ENCODE measurements at places on chromosomes 3 and 15.
A peak's percentile ranks its signal among the peaks of the same experiment; 100 is the strongest.

DNA sequence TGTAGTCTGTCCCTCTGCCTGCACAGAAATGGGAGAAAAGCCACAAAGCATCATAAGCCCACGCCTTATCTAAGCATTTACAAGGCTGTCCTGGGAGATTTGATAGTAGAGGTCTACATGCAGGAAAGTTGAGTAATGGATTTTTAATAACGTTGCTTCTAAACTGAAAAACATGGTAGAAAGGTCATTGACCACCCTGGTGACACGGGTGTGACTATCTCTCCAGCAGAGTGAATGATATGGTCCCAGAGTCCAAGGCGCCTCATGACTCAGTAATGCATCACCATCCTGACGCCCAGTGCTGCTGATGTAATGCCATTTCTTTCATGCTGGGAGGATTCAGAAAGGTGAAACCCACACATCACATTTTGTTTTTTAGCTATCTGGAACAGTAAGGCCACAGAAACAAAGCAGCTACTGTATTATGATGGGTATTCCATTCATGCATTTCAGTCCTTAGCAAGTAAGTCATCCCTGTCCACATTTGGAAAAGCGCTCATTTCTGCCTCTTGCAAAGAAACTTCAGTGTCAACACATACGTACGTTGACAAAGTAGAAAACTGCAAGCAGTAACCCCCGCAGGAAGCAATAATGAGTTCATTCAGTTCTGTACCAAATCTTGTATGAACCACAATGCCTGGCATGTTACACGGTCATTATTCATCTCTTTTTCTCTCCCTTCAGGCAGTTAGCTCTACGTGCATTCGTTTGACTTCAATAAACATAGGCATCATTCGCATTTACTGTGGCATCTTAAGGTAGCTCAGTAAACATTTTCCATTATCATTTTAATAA, 483.5 kb downstream of the GABRG3 start:
- H3K4me3 ChIP-seq = no peak overlapping the region
- H3K27ac ChIP-seq = no peak overlapping the region
- DNase-seq = no peak
- H3K27me3 ChIP-seq = no peaks in the 10 kb centered on the region
- no peaks in the 10 kb centered on the region for H3K4me1 ChIP-seq

DNA sequence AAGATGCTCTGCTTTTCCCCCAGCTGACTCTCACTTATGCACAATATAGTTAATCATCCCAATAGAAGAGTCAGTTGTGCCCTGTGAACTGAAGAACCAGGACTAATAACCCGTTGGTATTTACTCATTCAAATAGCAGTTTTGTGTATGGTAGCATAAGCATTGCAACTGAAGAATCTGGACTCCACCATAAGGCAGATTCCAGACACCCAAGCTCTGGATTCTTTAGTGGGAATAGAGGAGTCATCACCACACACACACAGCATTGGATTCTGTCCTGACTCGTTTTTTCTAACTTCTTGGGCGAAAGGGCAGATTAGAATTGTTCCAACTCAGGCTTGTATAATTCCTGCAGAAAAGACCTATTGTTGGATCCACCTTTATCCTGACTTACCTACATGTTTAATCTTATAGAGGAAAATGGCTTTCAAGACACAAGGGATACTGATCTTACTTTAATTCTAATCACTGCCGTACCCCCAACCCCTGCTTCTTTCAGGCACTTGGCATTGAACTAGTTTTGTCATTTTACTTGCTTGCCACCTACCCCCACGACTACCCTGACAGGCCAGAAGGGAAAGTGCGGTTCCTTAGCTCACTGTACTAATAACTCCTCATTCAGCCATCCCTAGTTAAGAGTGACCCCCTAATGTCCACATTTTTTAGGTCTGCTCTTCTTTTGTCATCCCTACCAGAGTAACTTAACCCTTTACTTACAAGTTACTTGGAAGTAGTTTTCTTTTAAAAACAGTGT, 42.3 kb downstream of the NKIRAS1 start:
- no peaks in the 10 kb centered on the region for H3K27me3 ChIP-seq
- no peaks in the 10 kb centered on the region for H3K36me3 ChIP-seq
- no peak overlapping the region for H3K4me3 ChIP-seq
- DNase-seq = no peak
- H3K4me1 ChIP-seq = no peaks in the 10 kb centered on the region

DNA sequence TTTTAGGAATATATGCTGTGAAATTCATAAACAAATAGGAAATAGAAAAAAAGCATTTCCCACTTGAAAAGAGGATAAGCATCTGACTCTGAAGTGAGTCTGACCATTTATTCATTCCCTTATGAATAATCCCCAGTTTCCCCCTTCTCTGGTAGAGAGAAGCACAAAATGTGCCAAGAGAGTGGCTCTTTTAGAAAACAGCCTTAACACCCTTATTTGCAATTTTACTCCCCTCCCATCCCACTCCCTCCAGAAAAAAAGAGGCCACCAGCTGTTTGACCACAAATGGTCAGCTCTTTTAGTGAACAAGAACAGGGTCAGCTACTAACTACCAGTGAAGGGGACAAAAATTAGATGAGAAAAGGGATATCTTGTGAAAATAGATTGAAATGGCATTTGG, 184.5 kb upstream of the ADAMTS9 start:
- H3K27ac ChIP-seq = no peak overlapping the region
- H3K4me1 ChIP-seq = no peaks in the 10 kb centered on the region
- no peak overlapping the region for H3K4me3 ChIP-seq
- H3K36me3 ChIP-seq = no peaks in the 10 kb centered on the region
- 0 out of 2 replicates have a peak, but pooled peaks cover 7% of the 10 kb centered on the region for H3K27me3 ChIP-seq
- no peak for DNase-seq

GRCh38 chr15:50183112-50183794, 1.3 kb downstream of the SLC27A2 start:
- H3K4me1 ChIP-seq = peaks cover 9% of the 10 kb centered on the region
- H3K27ac ChIP-seq = no peak overlapping the region
- H3K36me3 ChIP-seq = no peaks in the 10 kb centered on the region

DNA sequence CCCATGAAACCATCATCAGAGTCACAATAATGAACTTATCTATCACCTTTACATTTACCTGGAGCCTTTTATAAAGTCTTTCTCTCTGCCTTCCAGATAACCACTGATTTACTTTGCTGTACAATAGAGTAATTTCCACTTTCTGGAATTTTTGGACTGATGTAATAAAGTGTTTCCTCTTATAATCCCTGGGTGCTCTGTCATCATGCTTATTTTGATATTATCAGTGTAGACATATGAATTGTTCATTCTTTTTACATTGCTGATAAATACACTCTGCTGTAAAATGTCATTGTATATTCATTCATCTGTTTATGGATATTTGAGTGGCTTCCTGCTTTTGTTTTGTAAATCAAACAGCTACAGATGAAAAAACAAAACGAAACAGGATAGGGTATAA, 27.0 kb upstream of the IREB2 start:
- H3K36me3 ChIP-seq = no peaks in the 10 kb centered on the region
- H3K27ac ChIP-seq = no peak overlapping the region
- no peak overlapping the region for H3K4me3 ChIP-seq
- no peak for DNase-seq
- H3K27me3 ChIP-seq = no peaks in the 10 kb centered on the region

GRCh38 chr3:14307656-14308302, 94.6 kb upstream of the SLC6A6 start:
- H3K4me3 ChIP-seq = no peak overlapping the region
- H3K27ac ChIP-seq = no peak overlapping the region
- no peaks in the 10 kb centered on the region for H3K36me3 ChIP-seq
- H3K4me1 ChIP-seq = no peaks in the 10 kb centered on the region
- peaks cover 26% of the 10 kb centered on the region for H3K27me3 ChIP-seq

GRCh38 chr15:89648106-89649012, 6.9 kb downstream of the KIF7 start:
- DNase-seq = no peak
- H3K4me3 ChIP-seq = no peak overlapping the region
- H3K27ac ChIP-seq = no peak overlapping the region

- H3K27me3 ChIP-seq = no peaks in the 10 kb centered on the region
- H3K36me3 ChIP-seq = no peaks in the 10 kb centered on the region
- H3K4me3 ChIP-seq = peak within 1 kb of the TSS; percentile 81
- peak within 1 kb of the TSS; percentile 97 for H3K27ac ChIP-seq
- peak; percentile 88 for DNase-seq
These were observed at the start of gene CRTAP for GRCh38 chr3:33113772-33114621. CRTAP (plus strand) TSS chr3:33114014; CDS start chr3:33114078, 64 bp downstream.

DNA sequence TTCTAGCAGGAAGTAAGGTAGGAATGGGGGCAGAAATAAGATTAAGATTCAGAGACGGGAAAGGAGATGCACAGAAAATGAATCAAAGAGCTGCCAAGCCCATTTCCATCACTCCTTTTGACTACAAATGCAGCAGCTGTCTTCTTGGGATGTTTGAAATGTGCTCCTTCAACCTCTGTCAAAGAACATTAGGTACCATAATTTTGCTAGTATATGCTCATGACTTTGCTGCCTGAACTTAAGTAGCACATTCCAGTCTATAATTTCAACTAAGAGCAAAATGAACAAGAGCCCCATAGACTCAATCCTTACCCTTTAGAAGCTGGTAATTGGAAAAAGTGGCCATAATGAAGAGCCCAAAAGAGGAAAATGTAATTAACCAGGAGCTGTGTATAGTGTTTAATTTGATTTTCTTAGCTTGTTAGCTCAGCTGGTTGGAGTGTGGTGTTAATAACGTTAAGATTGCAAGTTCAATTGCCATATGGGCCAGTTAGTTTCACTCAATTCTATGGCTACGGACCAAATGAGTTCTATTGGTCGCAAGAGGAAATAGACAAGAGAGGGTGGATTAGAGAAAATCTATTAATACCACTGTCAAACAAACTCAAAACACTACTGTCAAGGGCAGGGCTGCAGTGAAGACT, 349.9 kb downstream of the ZBBX start:
- DNase-seq = no peak
- H3K4me3 ChIP-seq = no peak overlapping the region
- H3K27me3 ChIP-seq = no peaks in the 10 kb centered on the region
- H3K36me3 ChIP-seq = no peaks in the 10 kb centered on the region

DNA sequence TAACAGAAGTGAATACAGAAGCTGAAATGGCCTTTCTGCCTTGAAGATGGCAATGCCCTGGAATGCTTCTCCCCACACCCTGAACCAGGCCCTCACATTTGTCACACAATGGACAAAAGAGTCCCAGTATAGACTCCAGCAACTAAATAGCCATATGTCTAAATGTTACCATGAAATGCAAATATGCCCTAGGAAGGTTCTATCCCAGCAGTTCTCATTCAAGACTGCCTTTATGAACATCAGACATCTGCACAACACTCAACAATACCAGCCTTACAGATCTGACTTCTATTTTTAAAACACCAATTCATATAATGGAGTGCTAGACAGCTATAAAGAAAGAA, 7.9 kb downstream of the ITGB5 start:
- no peaks in the 10 kb centered on the region for H3K36me3 ChIP-seq
- H3K27me3 ChIP-seq = no peaks in the 10 kb centered on the region
- H3K27ac ChIP-seq = peak overlapping the region; percentile 73
- no peak for DNase-seq

DNA sequence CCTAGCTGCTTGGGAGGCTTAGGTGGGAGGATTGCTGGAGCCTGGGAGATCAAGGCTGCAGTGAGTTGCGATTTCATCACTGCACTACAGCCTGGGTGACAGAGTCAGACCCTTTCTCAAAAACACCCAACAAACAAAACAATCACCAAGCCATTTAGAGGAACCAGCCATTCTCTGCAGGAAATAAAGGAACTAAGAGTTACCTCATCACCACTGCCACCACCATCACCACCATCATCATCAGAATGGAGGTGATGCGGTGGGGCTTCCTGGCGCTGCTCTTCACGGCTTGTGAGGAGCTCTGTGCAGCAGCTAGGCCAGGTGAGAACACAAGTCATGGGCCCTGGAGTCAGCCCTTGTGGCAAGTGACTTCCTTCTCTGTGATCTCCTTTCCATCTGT, 37.7 kb upstream of the KLHL25 start:
- no peak for DNase-seq
- no peaks in the 10 kb centered on the region for H3K4me1 ChIP-seq
- H3K27ac ChIP-seq = no peak overlapping the region
- no peak overlapping the region for H3K4me3 ChIP-seq

DNA sequence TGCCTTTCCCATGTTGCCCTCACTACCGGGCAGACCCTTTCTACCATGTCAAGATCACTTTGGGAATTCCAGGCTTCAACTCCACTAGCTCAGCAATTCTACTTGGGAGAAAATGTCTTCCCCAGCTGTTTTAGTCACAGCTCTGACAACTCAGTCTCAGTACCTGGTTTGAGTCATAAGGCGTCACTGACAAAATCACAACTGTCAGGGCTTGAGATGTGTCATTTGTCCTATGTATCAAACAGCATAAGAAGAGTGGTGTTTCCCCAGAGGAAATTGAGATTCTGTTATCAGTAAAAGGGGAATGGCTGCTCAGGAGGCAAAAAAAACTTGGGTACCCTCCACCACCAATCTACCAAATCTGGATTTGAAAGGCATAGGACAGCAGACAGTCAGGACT, 594.9 kb upstream of the SUCLG2 start:
- no peaks in the 10 kb centered on the region for H3K27me3 ChIP-seq
- no peak overlapping the region for H3K27ac ChIP-seq
- H3K36me3 ChIP-seq = no peaks in the 10 kb centered on the region
- no peak overlapping the region for H3K4me3 ChIP-seq
- DNase-seq = no peak
- no peaks in the 10 kb centered on the region for H3K4me1 ChIP-seq

DNA sequence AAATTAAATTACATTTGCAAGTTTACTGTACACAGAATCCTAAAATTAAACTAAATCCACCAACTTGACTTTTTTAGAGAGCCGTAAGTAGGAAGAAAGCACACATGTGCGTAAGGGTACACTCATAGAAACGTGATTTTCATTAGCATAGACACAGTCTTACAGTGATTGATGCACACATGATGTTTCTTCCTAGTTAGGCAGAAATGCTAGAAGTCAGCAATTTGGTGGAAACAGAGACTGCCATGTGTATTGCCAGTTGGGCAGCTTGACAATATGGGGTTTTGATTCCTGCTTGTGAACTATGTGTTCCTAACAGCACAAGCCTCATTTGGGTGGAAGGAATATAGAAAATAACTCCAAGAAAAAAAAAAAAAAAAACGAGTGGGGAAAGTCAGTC, 878.5 kb downstream of the ROBO1 start:
- no peak overlapping the region for H3K27ac ChIP-seq
- no peaks in the 10 kb centered on the region for H3K36me3 ChIP-seq
- no peak overlapping the region for H3K4me3 ChIP-seq
- H3K4me1 ChIP-seq = no peaks in the 10 kb centered on the region
- no peaks in the 10 kb centered on the region for H3K27me3 ChIP-seq

- no peaks in the 10 kb centered on the region for H3K27me3 ChIP-seq
- H3K27ac ChIP-seq = no peak overlapping the region
- no peak for DNase-seq
- no peak overlapping the region for H3K4me3 ChIP-seq
These were observed 13.8 kb downstream of the EXOSC7 start for GRCh38 chr3:44989636-44990373.

- no peaks in the 10 kb centered on the region for H3K27me3 ChIP-seq
- no peak overlapping the region for H3K4me3 ChIP-seq
- H3K27ac ChIP-seq = no peak overlapping the region
- no peaks in the 10 kb centered on the region for H3K36me3 ChIP-seq
These were observed 466.9 kb downstream of the NAALADL2 start for GRCh38 chr3:175326041-175326440.

All from HCT116 (cell line).